ENCODE measurements at places on chromosomes 7 and 10.

- no peak for DNase-seq
Observed at GRCh38 chr7:118183428-118183785, 557 bp upstream of the LSM8 start.

- no peak for DNase-seq
Observed at GRCh38 chr10:57960406-57960805, 307.3 kb downstream of the IPMK start.

GRCh38 chr7:151756076-151756731 lies 120.7 kb downstream of the PRKAG2 start:
- no peak for DNase-seq

DNA sequence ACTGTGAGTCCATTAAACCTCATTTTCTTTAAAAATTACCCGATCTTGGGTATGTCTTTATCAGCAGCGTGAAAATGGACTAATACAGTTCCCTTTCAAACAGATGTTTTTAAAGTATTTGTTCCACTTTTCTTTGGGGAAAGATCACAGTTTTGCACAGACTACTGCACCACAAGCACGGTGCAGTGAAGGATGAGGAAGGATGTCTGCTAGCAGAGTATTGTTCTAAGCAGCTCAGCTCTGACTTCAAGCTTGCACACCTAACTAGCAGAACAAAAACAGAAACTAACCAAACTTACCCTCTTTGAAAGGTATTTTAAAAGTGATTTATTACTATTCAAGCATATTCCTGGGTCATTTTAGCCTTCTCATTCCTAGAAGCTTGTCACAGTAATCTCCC lies 20.0 kb downstream of the THNSL1 start:
- DNase-seq, result no peak

DNA sequence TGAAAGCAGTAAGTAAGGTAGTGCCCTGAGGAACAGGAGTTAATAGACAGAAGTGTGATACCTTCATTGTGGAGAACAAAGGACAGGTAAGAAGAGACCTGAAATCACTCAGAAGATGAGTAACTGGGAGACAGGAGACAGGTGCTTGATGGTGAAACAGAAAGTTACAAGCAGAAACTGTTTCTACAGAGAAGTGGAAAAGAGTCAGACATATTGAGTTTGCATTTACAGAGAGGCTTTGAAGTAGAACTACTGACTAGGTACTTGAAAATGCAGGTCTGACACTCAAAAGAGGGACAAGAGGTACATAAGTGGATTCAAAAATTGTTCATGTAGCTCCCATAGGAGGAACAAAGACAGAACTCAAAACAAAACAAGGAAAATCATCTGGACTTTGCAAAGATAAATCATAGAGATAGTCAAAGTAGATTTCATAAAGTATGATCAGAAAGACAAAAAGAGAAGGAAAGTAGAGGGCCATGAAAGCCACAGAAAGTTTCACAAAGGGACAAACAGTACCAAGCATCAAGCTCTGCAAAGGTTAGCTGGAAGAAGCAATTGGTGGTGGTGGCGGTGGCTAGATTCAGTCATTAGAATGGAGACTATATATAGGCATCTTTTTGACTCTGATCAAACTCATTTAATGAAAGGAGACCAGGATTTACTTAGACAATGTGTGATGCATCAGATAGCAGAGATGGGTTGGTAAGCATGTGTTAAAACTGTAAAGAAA lies 198.4 kb downstream of the PCLO start:
- no peak for DNase-seq

- peak; percentile 57 for DNase-seq
Observed at GRCh38 chr7:134420424-134421125, 38.3 kb downstream of the AKR1B1 start.

DNA sequence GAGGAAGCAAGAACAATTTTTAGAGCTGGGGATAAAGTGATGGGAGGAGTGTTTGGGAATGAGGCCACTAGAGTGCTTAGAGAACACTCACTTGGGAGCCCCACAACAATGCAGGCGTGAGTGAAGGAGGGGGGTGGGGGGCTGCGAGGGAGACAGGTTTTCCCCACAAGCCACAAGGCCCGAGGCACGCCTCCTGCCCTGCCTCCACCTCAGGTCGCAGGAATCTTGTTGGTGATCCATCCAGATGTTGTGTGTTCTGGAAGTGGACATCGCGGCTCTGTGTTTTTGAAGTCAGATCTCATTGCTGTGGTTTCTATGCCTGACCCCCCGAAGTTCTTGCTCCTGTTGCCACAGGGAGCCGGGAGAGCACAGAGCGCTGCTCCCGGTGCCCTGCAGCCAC lies 178.0 kb upstream of the BMPER start:
- DNase-seq, result no peak

DNA sequence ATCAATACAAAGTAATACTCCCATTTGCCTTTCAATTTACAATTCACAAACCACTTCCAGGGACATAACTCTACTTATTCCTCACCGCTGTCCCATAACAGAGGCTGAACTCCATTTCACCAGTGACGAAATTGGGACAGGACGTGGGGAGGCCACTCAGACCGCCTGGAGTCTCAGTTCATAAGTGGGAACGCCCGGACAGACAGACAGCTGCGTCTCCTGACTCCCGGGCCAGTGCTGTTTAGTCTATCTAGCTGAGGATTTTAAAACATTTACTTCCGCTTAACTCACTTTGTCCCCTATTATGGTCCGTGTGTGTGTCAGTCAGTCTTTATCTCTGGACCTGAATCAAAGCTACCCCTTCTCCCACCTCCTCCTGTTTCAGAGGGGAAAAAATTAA lies 67.4 kb upstream of the ZNF438 start:
- DNase-seq, result no peak

GRCh38 chr10:28367929-28368484 lies 65.1 kb upstream of the MPP7 start:
- DNase-seq, result no peak

Measured in NCI-H2171 treated with DMSO at 0.1 percent for 48 hours (cell line).